SK-N-SH treated with all-trans-retinoic acid at 6 μM for 48 hours (cell line): ENCODE measurements at places on chromosomes 7 and 10.

- ATAC-seq, result no peak
Measured at GRCh38 chr10:94013331-94013760, 19.6 kb downstream of the PLCE1 start.

- ATAC-seq, result no peak
Measured at GRCh38 chr7:149422914-149423301, 38.0 kb downstream of the ZNF777 start.

GRCh38 chr7:86645676-86646276 is 2.1 kb downstream of the GRM3 start:
- no peak for ATAC-seq

GRCh38 chr10:95655571-95656290 is 780 bp downstream of the ALDH18A1 start:
- ATAC-seq, result peak; percentile 52

- ATAC-seq, result no peak
Measured at GRCh38 chr10:38741226-38741625, 647.1 kb downstream of the ZNF37A start.

DNA sequence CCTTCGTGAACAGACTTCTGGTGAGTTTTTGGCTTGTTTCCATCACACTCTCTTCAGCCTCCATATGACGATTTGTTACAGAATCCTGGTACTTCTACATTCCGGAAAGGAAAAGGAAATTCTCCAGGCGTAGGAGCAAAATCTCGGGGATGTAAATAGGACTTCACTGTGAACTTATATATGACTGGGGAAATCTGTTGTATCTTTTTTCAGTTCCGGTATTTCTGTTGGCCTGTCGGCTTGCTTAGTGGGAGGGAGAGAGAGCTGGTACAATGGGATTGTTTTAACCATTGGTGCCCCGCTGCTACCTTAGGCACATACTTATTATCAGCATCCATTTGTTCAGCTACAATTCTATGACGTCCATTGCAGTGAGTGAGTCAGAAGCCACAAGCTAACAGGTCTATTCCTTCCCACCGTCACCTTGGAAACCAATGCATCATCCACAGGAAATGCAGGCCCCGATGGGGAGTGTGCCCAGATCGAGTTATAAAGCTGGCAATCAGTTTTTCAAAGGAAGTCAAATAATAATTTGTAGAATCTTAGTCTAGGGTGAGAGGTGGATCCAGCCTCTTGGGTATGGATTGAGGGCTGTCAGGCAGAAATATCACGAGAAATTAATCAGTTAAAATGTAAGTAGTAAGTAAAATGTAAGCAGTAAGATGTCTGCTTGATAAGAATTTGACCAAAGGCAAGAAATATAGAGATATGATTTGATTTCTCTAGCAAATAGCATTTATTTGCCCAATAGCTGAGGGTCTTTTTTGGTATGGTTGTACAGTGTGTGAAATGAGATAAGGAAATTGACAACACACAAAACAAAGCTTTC is 92.0 kb upstream of the MKLN1 start:
- peak; percentile 95 for ATAC-seq

- ATAC-seq, result no peak
Measured at GRCh38 chr7:84844771-84845170, 342.1 kb downstream of the SEMA3D start.

- no peak for ATAC-seq
Measured at GRCh38 chr10:1613511-1613910, 123.8 kb downstream of the ADARB2 start.

DNA sequence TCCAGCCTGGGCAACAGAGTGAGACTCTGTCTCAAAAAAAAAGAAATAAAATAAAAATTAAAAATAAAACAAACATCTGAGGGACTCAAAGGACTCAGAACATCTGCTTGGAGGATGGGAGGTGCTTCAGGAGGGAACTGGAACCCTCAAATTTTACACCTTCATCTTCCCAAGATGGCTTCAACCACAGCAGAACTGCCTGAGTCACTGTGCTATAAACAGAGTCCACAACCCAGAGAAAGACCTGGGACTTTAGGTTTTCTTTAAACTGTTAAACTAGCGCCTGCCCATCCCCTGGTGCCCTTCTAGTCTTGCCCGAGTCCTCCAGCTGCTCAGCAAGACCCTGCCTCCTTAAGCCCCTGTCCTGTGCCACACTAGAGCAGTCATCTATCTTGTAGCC is 40.8 kb downstream of the RGS10 start:
- no peak for ATAC-seq

GRCh38 chr10:124356701-124357560 is 61.8 kb downstream of the OAT start:
- no peak for ATAC-seq
